ENCODE measurements at places on chromosomes 1 and 21.

DNA sequence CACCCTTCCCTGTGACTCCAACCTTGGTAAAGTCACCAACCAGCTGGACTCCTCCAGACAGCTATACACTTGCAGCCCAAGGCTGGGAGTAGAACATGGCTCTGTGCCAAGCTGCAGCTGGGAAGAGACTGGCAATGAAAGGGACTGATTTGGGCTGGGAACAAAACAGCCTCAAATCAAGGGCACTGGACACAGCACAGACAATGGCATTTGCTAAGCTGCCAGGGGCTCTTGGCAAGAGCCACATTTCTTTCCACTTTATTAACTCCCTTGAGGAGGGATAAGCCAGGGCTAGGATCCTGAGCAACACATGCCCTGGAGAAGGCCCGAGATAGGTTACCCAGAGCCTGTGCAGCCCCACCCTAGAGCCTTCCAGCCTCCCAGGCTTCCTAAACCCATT is 12.0 kb downstream of the SYT11 start:
- no peak for DNase-seq

- peak; percentile 46 for DNase-seq
These were observed 160.6 kb upstream of the USP24 start for GRCh38 chr1:55375617-55376258.

- no peak for DNase-seq
These were observed 13.8 kb downstream of the RASSF5 start for GRCh38 chr1:206521127-206521526.

- no peak for DNase-seq
These were observed 10.4 kb upstream of the BCAR3 start for GRCh38 chr1:93692026-93692425.

GRCh38 chr1:100971021-100971420 is 54.6 kb downstream of the DPH5 start:
- DNase-seq, result no peak

DNA sequence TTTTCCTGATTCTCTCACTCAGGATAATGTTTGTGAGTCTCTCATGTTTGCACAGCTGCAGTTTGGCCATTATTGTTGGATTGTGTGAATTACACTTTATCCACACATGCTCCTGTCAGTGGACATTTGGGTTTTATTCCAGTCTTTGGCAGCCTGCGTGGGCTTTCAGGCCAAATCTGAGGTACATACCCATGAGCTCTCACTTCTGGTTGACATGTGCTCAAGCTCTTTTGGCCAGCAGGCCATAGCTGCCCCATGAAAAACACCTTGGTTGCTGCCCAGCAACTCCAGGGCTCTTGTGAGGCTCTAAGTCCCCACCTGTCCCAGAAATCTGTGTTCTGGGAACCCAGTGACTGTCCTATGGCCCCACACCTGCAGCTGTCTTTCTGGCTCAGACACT is 124.5 kb upstream of the GALNT2 start:
- no peak for DNase-seq

DNA sequence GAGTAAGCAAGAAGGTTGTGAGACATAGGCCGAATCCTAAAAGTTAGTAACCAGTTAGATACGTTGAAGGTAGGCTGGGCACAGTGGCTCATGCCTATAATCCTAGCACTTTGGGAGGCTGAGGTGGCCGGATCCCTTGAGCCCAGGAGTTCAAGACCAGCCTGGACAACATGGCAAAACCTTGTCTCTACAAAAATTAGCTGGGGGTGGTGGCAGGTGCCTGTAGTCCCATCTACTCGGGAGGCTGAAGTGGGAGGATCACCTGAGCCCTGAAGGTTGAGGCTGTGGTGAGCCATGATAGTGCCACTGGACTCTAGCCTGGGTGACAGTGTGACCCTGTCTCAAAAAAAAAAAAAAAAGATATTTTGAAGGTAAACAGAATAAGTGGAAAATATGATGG is 1.5 kb upstream of the PARP1 start:
- DNase-seq, result no peak

DNA sequence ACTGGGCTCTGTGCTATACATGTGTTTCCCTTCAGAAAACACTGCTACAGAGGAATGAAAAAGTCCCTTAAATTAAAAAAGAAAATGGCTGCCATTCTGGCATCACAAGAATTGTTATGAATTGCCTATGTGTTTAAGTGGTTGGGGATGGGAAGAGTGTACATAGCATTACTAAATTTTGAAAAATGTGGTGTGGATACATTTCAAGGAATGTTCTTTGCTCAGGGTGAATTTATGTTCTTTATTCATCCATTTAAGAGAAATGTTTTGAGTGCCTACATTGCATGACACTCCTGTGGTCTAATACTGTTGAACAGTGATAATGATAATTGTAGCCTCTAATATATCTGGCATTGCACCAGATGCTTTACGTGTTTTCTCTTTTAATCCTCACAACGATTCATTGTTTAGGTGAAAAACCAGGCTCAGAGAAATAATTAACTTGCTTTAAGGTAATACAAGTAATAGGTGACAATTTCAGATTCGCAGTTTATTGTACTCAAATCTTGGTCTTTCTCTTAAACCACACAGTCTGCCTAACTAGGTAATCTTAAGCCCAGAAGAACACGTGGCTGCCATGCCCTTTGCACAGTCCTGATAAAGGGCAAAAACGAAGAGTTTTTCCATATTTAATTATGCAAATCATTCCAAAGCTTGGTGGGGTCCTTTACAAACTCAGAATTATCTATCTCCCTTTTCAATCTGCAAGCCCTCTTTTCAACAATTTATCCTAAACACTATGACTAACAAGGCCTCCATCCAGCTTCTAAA is 31.5 kb downstream of the DPT start:
- DNase-seq, result no peak

DNA sequence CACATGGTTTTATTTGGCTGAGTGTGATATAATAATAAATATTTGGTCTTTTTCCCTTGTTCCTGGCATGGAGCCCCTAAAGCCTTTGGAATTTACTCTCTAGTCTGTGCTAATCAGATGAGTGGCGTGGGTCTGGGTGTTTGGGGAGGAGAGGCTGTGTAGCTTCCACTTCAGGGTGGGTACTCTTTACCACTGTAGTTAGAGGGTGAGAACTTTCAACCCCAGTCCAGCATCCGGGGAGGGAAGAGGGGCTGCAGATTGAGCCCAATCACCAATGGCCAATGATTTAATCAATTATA is 20.0 kb downstream of the USP25 start:
- DNase-seq, result no peak

DNA sequence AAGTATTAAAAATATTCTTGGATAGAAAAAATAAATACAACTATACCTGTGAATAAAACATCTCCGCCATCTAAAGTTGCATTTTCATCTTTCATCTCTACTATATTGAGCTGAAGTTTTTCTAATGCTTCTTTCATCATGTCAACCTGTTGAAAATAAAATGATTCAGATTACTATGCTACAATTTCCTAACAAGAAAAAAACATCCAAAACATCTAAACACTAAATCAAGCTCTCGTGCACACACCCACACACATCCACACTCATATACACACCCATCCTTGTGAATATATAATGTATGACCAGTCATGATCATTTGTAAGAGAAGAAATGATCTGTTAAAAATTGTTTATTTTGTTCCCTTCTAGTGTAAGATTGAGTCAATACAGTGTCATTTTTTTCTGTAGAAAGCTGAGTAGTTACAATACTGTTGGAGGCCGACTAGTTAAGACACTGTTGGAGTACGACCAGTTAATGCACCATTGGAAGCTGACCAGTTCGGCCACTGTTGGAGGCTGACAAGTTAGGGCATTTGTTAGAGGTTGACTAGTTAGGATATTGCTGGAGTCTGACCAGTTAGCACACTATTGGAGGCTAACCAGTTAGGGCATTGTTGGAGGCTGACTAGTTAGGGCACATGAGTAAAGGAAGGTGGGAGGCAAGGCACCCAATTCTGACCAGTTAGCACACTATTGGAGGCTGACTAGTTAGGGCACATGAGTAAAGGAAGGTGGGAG is 82.4 kb upstream of the BCL10 start:
- DNase-seq, result no peak

DNA sequence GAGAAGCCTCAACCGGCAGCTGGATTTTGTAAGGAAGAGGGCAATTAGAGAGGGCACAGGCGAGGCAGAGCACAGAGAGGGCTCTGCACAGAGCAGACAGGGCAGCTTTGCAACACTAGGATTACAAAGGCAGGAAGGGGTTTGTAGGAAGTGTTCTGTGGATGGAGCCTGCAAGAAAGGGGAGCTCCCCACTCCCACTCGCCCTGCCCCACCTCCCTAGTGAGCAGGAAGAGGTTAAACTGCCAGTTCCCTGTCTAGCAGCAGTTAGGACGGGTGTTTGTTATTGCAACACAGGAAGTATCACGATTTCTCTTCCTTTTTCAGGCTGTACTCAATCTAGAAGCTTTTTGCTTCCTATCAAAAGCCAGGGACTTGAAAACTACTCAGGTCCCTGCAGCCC is 63.3 kb upstream of the LRRC8D start:
- DNase-seq, result no peak

GRCh38 chr1:205258719-205259118 is 31.0 kb downstream of the TMCC2 start:
- no peak for DNase-seq

- DNase-seq, result no peak
These were observed 9.2 kb downstream of the THBS3 start for GRCh38 chr1:155198547-155198906.

- no peak for DNase-seq
These were observed 350.1 kb downstream of the DPYD start for GRCh38 chr1:97570691-97571090.

DNA sequence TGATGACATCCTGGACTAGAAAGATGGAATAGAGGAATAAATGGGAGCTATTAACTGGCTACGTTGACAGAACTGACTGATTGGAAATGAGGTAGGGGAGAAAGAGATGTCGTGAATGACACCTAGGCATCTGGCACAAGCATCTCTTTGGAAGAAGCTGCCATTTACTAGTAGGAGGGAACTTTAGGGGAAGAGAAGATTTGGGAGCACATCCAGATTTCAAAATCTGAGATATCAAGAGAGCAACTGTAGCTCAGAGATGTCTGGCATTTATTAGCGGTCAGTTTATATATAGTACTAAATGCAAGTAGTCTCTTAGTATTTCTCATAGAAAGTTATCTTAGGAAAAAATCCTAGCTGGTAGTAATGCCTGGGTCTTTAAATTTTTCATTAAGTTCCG is 131.9 kb upstream of the C1orf105 start:
- DNase-seq, result no peak

GRCh38 chr1:55000110-55001085 is 1.7 kb downstream of the BSND start:
- DNase-seq, result no peak

- DNase-seq, result no peak
These were observed 18.8 kb upstream of the GRIK1 start for GRCh38 chr21:29958551-29958950.

DNA sequence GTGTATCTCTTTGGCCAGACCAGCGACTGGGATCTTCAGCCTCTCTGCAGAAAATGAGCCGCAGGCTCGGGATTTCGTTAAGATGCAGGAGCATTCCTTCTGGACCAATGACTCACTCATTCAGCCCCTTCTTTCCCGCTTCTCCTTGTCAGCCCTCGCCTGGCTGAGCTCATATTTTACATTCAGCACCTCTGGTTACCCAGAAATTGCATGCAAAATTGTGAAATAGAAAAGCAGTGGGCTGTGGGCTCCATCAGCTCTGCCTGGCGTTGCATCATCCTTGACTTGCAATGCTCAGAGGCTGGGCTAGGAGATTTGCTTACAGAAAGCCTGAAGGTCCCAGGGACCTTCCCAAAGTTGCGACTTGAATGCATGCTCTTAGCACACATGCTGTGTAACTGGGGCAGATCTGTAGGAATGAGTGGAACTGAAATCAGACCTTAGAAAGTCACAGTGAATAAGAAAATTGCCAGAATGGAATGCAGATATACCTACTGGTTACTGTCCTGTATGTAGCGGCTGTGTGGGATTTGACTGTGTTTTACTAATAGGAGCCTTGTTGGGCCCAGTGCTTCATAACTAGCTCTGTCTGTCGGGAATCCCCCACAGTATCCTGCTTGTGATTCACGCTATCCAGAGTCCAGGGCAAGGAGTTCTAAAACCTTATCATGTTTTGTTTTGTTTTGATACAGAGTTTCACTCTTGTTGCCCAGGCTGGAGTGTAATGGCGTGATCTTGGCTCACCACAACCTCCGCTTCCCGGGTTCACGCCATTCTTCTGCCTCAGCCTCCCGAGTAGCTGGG is 444.8 kb downstream of the KIF26B start:
- no peak for DNase-seq

- DNase-seq, result no peak
These were observed 34.5 kb upstream of the C21orf91 start for GRCh38 chr21:17853393-17854275.
